Erythroblast (primary cell): ENCODE measurements at places on chromosomes 16 and 17.
A peak's percentile ranks its signal among the peaks of the same experiment; 100 is the strongest.

GRCh38 chr16:63737633-63738032, 1384.2 kb downstream of the CDH11 start:
- DNase-seq, result no peak

DNA sequence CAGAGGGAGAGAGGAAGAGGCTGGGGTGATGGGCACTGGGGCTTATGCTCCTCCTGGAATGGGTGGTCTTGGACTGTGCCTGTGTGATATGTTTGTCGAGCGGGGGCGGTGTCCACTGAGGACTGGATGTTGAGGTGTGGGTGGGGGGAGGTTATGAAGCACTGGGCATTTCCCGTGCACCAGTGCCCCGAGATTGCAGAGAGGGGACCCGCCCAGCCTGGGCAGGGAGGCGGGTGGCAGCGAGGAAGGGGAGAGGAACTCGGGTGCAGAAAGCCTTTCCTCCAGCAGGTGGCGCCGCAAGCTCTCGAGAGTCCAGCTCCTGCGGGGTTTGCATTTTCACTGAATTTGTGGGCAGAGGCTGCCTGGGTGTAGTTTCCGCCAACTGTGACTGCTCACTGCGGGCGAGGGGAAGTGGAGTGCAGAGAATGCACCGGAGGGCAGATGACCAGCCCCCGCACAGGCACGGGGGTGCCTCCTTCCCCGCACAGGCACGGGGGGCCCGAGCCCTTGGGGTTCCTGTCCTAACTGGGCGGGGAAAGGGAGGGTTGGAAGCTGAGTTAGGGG, 190.6 kb downstream of the SEC14L1 start:
- peak; percentile 71 for DNase-seq

DNA sequence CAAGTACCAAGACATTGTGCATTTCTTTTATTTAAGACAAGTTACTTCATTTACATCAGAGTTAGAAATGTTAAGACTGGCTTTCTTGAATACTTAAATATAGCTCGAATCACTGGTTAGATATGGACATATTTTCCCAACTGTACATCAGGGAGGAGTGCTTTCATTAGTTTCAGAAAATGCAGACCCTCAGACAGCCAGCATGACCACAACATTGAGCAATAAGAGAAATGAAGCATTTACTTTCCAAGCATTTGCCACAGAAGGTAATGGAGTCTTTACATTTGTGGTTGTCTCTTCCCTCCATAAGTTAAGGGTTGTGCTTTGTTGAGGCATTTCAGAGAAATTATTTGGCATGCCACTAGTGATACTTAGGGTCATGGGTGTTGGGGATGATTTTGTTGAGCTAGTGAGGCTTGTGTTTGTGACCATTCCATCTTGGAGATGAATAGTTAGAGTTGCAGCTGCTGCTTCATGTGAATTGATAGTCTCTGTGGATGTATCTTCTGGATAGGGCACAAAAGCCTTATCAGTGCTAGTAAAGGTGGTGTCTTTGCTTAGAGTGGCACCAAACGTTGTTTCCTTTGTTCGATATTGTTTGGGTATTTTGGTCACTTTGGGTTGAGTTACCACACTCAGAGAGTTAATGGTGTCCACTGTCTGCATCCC, 2.1 kb downstream of the OMG start:
- DNase-seq, result no peak

- DNase-seq, result no peak
Measured at GRCh38 chr16:87150262-87150661, 166.9 kb downstream of the C16orf95 start.

GRCh38 chr17:57533684-57534305, 211.3 kb downstream of the CCDC182 start:
- no peak for DNase-seq

GRCh38 chr17:44502598-44503146, 534 bp downstream of the GPATCH8 start:
- DNase-seq, result peak; percentile 64

- DNase-seq, result no peak
Measured at GRCh38 chr16:56228476-56228875, 37.2 kb downstream of the GNAO1 start.

- peak; percentile 44 for DNase-seq
Measured at GRCh38 chr17:17818088-17818526, 18.7 kb downstream of the SREBF1 start.
